ENCODE measurements at places on chromosomes 12 and 14.

GRCh38 chr14:96713426-96713825, 83.8 kb upstream of the VRK1 start:
- no peaks in the 10 kb centered on the region for H3K36me3 ChIP-seq
- no peaks in the 10 kb centered on the region for H3K4me1 ChIP-seq
- DNase-seq: no peak
- H3K27me3 ChIP-seq: no peaks in the 10 kb centered on the region

DNA sequence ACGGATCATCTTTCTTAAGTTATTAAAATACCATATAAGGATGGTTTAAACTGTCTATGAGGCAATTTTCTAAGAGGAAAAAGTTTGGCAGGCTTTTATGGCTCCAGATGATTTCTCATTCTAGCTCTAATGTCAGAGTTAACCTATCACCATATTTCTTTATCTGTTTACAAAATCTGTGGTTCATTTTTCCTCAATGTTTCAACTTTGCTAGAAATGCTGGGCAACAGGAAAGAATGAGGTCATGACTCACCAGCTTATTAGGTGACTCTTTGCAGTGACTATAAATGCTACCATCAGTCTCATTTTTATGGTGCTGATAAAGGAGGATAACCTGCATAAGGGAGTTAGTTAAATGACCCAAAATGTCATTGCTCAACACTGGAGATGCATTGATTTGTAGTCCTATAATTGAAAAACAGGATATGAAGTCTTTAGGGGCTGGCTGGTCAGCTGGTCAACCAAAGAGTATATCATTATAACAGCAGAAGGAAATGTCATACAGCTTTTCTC, 45.3 kb upstream of the RAP1B start:
- H3K27me3 ChIP-seq: peaks cover 2% of the 10 kb centered on the region
- H3K4me1 ChIP-seq: peaks cover 3% of the 10 kb centered on the region
- H3K36me3 ChIP-seq: no peaks in the 10 kb centered on the region
- no peak overlapping the region for H3K4me3 ChIP-seq

- peaks cover 30% of the 10 kb centered on the region for H3K4me1 ChIP-seq
- DNase-seq: no peak
- H3K36me3 ChIP-seq: no peaks in the 10 kb centered on the region
- H3K4me3 ChIP-seq: peak overlapping the region; percentile 9
- peaks cover 13% of the 10 kb centered on the region for H3K27me3 ChIP-seq
- no peak overlapping the region for H3K27ac ChIP-seq
Measured at GRCh38 chr12:31018790-31019505, 54.7 kb upstream of the DDX11 start.

DNA sequence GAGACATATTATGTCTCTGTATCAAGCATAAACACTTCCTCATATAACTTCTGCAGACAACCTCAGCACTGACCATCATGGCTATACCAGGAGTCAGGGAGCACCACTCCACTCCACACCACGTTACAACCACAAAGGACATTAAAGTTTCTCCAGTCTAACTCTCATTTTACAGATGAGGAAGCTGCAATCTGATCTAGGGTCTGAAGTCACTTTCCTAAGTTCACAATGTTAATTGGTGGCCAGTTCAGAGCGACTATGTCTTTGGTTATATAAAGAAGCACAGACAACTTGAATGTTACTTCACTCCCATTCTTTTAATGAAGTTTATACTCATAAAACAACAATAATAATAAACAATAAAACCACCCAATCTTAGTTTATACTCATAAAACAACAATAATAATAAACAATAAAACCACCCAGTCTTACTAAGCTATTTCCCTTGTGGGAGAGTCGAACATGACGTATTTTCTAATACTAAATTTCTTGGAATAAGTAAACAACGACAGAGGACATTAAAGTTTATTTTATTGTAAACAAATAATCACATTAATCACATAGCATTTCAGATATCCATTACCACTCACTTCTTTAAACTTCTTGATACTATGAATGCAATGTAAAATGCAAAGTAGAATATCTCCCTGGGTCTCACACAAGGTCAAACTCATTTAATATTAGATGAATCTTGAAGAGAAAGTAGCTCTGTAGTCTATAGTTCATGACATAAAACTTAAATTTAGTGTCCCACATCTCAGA, 72.4 kb upstream of the SSTR1 start:
- peaks cover 2% of the 10 kb centered on the region for H3K27me3 ChIP-seq
- H3K4me3 ChIP-seq: no peak overlapping the region
- no peaks in the 10 kb centered on the region for H3K4me1 ChIP-seq
- no peak overlapping the region for H3K27ac ChIP-seq
- H3K36me3 ChIP-seq: no peaks in the 10 kb centered on the region

- peak overlapping the region; percentile 96 for H3K27ac ChIP-seq
- peak overlapping the region; percentile 92 for H3K4me3 ChIP-seq
- peaks cover 20% of the 10 kb centered on the region for H3K4me1 ChIP-seq
- no peak for DNase-seq
Measured at GRCh38 chr14:39267608-39268005, 33.9 kb downstream of the MIA2 start.

DNA sequence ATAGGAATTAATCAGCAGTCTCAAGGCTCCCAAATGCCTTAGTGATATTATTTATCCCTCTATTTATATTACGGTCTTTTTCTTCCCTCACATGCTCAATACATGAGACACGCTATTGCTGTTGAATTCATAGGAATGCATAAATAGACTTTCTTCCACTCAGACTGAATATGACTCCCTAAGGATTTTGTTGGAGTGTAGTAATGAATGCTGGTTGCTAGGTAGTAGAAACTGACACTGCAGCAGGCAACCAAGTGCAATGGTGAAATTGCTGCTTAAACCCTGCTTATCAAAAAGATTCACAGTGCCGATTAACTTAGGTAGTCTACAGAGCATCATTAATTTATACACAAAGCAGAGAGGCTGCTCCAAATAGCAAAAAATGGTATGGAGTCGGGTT, 168.2 kb downstream of the KCNC2 start:
- H3K27ac ChIP-seq: no peak overlapping the region
- H3K27me3 ChIP-seq: no peaks in the 10 kb centered on the region
- no peak for DNase-seq
- no peaks in the 10 kb centered on the region for H3K36me3 ChIP-seq

GRCh38 chr12:89861086-89861485, 152.4 kb upstream of the ATP2B1 start:
- no peak for DNase-seq
- H3K4me3 ChIP-seq: no peak overlapping the region
- H3K27ac ChIP-seq: no peak overlapping the region
- H3K4me1 ChIP-seq: peaks cover 16% of the 10 kb centered on the region
- peaks cover 3% of the 10 kb centered on the region for H3K27me3 ChIP-seq

- DNase-seq: no peak
- peaks cover 6% of the 10 kb centered on the region for H3K27me3 ChIP-seq
- H3K36me3 ChIP-seq: no peaks in the 10 kb centered on the region
- no peak overlapping the region for H3K27ac ChIP-seq
- peaks cover 6% of the 10 kb centered on the region for H3K4me1 ChIP-seq
Measured at GRCh38 chr14:55267820-55268219, 3.4 kb upstream of the FBXO34 start.

GRCh38 chr12:20493934-20494333, 125.6 kb downstream of the PDE3A start:
- H3K27ac ChIP-seq: no peak overlapping the region
- peaks cover 8% of the 10 kb centered on the region for H3K4me1 ChIP-seq

- peaks cover 17% of the 10 kb centered on the region for H3K36me3 ChIP-seq
- no peak overlapping the region for H3K27ac ChIP-seq
- DNase-seq: peak; percentile 82
- no peak overlapping the region for H3K4me3 ChIP-seq
- H3K4me1 ChIP-seq: peaks cover 11% of the 10 kb centered on the region
Measured at GRCh38 chr12:48996794-48997718, 2.1 kb downstream of the DDN start.

DNA sequence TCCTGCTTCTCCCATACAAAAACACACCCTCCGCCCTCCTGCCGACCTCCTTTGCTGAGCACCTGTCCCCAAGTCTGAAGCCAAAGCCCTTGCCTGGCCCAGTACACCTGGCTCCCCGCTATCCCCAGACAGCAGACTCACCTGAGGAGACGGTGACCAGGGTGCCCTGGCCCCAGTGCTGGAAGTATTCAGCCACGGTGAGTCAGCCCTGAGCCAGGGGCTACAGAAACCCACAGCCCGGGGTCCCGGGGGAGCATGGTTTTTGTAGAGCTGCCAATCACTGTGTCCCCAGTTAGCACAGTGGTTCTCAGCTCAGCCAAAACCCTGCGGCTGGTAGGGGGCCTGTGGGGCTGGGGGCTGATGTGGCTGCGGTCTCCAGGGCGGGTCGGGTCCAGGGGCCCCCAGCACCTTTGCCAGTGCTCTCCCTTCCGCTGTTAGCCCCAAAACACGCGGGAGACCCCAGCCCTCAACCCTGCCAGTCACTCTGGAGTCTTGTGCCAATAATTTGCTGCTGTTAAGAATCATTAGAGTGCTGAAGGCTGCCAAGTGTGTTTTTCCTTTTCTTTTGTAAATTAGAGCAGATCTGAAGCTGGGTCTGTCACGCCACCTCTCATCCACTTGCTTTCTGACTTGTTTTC, 339.0 kb downstream of the TMEM121 start:
- no peak for DNase-seq
- peaks cover 26% of the 10 kb centered on the region for H3K27me3 ChIP-seq
- H3K4me3 ChIP-seq: no peak overlapping the region
- H3K27ac ChIP-seq: no peak overlapping the region

DNA sequence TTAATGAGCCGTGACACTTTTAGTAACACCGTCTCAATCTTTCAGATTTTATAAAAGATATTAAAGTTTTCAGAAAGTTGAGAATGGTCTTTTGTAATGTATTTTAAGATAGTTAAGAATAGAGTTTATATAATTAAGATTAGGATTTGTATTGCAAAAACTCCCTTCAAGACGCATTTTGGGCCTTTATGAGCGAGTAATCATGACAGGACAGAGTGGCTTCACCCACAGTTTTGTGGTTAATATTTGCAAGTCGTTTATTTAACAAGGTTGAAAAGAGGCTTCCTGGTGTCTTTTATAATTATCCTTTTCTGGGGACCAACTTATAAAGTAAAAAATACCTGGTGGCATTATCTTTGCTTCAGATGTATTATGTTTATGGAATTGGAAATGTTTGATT, 44.0 kb downstream of the TRAF3 start:
- no peak for DNase-seq
- no peaks in the 10 kb centered on the region for H3K4me1 ChIP-seq
- H3K4me3 ChIP-seq: no peak overlapping the region
- no peak overlapping the region for H3K27ac ChIP-seq

- no peak overlapping the region for H3K27ac ChIP-seq
- peaks cover 3% of the 10 kb centered on the region for H3K4me1 ChIP-seq
- peak; percentile 77 for DNase-seq
- no peaks in the 10 kb centered on the region for H3K27me3 ChIP-seq
- H3K36me3 ChIP-seq: no peaks in the 10 kb centered on the region
Measured at GRCh38 chr12:27940756-27941402, 31.7 kb downstream of the PTHLH start.

- peak; percentile 33 for DNase-seq
- peaks cover 2% of the 10 kb centered on the region for H3K27me3 ChIP-seq
- no peaks in the 10 kb centered on the region for H3K36me3 ChIP-seq
- H3K27ac ChIP-seq: no peak overlapping the region
- H3K4me1 ChIP-seq: no peaks in the 10 kb centered on the region
Measured at GRCh38 chr14:39467889-39468524, 35.8 kb upstream of the FBXO33 start.

DNA sequence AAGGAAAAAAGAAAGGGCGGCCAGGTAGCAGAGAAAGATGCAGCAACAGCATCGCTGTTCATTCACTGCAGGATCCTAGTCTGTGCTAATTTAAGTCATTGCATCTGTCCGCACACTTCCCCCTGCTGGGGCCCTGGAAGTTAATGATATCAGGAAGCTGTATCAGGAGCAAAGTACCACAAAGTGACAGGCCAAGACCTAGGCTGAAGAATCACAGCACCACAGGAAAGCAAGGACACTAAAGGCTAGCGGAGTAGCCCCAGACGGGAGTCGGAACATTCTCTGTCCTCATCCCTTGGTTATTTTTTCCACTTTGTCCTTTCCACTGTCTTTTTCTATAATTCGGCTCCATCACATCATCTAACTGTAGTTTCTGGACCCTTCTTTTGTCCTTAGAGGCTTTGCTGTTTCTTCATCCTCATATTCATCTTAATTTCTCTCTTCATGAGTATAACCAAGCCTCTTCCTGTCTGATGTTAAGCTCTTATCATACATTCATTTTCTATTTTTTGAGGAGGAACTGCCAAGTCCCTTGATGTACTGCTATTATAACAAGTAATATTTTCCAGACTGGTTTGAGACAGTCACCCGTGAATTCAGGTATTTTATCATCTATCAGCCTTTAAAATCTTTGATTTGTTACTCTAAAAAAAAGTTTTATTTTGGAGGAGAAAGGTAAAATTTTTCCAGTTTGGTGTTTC, 28.3 kb downstream of the DUSP16 start:
- no peaks in the 10 kb centered on the region for H3K4me1 ChIP-seq
- H3K4me3 ChIP-seq: no peak overlapping the region
- H3K27ac ChIP-seq: no peak overlapping the region
- H3K36me3 ChIP-seq: no peaks in the 10 kb centered on the region
- no peaks in the 10 kb centered on the region for H3K27me3 ChIP-seq

DNA sequence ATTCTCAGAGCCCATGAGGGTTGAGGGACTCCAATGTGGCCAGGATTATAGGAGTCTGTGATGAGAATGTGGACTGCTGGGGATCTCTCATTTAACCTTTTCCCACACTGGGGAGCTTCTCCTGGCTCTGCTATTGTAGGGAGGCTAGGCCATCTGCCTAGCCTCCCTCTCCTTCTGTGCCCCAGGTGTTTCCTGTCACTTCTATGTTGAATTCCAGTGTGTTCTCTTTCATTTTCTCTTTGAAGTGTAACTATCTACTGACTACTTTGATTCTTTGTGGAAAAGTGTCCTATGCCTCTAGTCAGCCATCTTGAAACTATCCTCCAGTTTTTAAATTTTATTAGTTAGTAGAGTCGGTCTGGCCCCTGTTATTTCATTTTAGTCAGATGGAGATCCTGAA, 53.4 kb upstream of the ABCD2 start:
- H3K4me1 ChIP-seq: no peaks in the 10 kb centered on the region
- H3K4me3 ChIP-seq: no peak overlapping the region
- H3K36me3 ChIP-seq: no peaks in the 10 kb centered on the region
- DNase-seq: no peak
- H3K27ac ChIP-seq: no peak overlapping the region
- peaks cover 1% of the 10 kb centered on the region for H3K27me3 ChIP-seq

DNA sequence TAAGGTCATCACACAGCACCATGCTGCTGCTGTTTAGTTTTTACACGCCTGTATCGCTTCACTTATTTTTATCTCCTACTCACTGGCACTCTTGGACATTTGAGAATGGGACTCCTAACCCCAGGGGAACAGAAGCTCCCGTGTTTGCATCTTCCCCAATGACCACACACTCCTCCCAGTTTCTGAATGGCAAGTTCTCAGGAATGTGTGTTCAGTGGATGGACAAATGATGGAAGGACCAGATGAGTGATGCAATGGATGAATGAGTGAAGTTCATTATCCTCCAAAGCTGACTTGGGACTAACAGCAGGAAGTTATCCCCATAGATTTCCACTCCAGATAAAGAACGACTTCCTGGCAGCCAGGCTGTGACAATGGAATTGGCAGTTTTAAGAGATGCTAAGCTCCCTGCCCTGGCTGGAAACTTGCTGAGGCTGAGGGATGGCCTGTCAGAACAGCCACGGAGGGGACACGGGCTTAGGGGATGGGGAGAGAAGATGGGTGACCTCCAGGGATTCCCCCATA, 231.5 kb downstream of the SLC15A4 start:
- H3K36me3 ChIP-seq: peaks cover 17% of the 10 kb centered on the region
- no peak overlapping the region for H3K27ac ChIP-seq
- H3K27me3 ChIP-seq: peaks cover 14% of the 10 kb centered on the region
- H3K4me1 ChIP-seq: no peaks in the 10 kb centered on the region
- no peak overlapping the region for H3K4me3 ChIP-seq
